ENCODE measurements at places on chromosomes 11 and 22.

DNA sequence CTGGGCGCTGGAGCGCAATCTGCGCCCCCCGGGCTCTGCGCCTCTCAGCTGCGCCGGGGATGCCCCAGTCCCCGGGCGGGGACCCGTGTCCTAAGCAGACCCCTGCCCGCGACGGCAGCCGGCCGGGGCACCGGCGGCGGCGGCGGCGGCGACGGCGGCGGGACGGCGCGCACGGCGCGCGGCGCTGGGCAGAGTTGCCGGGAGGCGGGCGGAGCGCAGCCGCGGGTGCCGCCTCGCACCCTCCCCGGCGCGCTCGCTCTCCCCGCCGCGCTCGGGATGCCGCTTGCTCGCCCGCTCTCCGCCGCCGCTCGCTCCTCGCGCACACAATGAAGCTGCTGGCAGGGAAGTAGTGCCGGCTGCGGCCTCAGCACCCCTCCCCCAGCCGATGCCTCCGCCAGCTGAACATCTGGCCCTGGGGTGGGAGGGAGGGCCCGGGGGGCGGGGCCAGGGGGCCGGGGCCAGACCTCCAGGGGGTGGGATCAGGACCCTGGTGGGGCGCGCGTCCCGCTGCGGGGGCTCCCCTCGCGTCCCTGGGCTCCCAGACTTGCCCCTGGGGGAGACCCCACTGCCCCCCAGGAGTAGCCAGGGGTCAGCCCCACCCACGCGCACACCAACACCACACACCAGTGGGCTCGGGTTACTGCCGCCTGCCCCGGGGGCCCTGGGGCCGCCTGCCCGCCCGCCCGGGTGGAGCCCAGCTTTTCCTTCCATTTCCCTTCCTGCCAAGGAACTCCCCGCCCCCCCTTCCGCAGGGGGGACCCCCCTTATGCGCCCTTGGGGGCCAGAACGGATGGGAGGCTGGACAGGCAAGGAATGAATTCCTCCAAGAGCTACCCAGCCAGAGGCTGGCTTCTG is at the start of gene RCOR2:
TSS of gene RCOR2 (minus strand) at position 328 of the 855 bp plus-strand sequence. CDS start 708 bp downstream, outside the sequence.
- DNase-seq, result no peak

GRCh38 chr22:23704829-23705228 is 14.0 kb downstream of the RGL4 start:
- no peak for DNase-seq

DNA sequence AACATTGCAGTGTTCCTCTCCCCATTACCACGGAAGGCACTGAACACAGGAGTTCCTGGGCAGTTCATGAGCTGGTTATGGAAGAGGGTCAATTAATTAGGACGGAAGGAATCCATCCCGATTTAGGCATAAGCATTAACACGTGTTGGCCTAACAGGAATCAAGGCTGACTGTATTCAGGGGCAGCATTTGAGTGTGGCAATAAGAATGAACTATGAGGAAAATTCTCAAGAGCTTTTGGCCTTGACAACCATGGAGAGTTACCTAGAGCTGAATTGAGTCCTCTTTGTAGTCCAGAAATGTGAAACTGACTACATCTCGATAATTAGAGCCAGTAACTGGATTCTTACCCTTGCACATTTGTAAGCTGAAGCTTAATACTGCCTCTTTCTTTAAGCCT is 82.4 kb upstream of the CRTAM start:
- DNase-seq, result no peak

DNA sequence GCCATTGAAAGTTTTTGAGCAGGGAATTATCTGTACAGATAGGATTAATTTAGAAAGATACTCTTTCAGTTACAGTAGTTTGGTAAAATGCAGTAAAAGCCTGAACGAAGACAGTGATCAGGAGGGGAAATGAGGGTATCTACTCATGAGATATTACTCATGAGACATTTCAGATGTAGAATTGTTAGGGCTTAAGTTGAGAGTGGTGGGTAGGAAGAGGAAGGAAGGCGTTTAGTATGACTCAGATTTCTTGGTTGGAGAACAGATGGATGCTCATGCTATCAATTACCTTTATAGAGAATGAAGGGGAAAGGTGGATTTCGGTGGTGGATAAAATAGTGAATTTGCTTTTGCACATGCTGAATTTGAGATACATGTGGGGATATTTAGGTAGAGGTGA is 15.8 kb downstream of the CCDC81 start:
- no peak for DNase-seq

GRCh38 chr22:46262449-46263215 is 511 bp downstream of the PKDREJ start:
- no peak for DNase-seq

DNA sequence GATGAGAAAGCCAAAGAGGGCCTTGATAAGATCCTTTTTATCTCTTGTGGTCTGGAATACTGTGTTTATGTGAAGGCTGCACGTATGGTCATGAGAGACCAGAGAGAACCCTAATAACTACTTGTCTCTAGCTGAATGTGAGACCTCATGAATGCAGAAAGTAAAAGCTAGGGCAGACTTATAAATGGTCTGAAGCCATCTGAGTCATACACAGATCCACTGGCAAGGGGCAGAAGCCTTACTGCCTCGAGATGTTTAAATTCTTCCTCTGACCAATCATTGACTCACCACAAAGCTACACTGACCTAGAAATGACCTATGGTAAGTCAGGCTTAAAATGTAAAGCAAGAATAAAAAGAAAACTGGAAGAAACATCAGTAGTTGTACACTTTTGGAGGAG is 22.7 kb upstream of the OR4B1 start:
- no peak for DNase-seq

- no peak for DNase-seq
These were observed 408.2 kb upstream of the CCDC90B start for GRCh38 chr11:83694191-83694910.

- no peak for DNase-seq
These were observed 20.0 kb downstream of the MARK2 start for GRCh38 chr11:63858628-63859550.

- DNase-seq, result no peak
These were observed 25.4 kb downstream of the MICAL3 start for GRCh38 chr22:17998913-17999312.

- DNase-seq, result no peak
These were observed 260.8 kb downstream of the MIAT start for GRCh38 chr22:26918226-26918625.

DNA sequence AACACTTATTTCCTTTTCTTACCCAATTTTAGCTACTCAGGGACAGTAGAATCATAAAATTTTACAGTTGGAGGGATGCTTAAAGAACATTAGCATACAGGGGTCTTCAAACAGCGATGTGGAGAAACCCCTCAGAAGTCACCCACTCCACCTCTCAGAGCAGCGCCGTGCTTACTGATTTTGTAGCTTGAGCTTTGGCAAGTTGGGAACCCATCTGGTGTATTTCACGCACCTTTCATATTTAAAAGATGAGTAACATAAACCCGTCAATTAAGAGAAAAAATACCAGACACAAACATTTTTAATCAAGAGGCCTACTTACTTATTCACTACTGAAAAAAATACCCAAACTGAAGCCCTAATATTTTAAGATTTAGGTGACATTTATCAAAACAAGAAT is 80.9 kb downstream of the ADAMTS15 start:
- no peak for DNase-seq

- DNase-seq, result no peak
These were observed 661.9 kb downstream of the ETS1 start for GRCh38 chr11:127925475-127925874.

Data from stimulated activated CD8-positive, alpha-beta memory T cell treated with anti-CD3 and anti-CD28 coated beads, Interleukin-15, amount 100 ng/mL, for 24 hours (primary cell).